Left ventricle myocardium superior (tissue), 1 donor: ENCODE measurements at places on chromosomes 7 and 10.
A peak's percentile ranks its signal among the peaks of the same experiment; 100 is the strongest.

- no peak for DNase-seq
Measured at GRCh38 chr10:108633046-108633445, 1290.3 kb downstream of the XPNPEP1 start.

DNA sequence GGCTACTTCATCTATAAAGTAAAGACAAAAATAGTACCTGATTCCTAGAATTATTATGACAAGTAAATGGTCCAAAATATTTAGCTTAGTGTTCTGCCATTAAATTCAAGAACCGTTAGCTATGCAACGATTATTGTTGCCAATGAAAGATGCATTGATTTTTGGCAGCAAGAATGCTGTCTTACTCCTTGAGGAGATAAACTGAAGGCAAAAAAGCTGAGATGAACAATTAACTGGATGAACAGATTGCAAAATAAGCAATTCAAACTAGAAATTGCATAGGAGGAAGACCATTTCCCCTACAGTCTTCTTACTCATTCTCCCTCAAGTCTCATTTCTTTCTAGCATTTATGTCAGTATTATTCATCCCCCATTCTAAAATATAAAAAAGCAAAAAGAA, 484.5 kb downstream of the PLXDC2 start:
- DNase-seq, result no peak

- DNase-seq, result no peak
Measured at GRCh38 chr10:45154502-45154901, 153.8 kb downstream of the ZNF22 start.

GRCh38 chr7:120677535-120677934, 180.4 kb downstream of the TSPAN12 start:
- no peak for DNase-seq

- DNase-seq, result no peak
Measured at GRCh38 chr10:102208311-102209035, 17.6 kb upstream of the ELOVL3 start.

DNA sequence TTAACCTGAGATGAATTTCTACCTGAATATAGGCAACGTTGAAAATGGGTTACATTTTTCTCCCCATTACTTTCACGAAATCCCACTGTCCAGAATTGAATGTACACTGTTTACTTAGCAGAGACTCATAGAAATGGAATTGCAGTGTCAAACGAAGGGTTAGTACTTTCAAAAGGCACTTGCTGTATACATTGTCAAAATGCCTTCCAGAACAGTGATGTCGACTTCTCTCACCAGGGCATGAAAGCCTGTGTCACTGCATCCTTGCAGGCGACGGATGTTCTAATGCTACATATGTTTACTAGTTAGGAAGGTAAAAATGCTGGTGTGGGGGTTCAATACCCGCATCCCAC, 41.2 kb downstream of the TACC2 start:
- DNase-seq, result no peak

GRCh38 chr7:71372991-71373390, 241.0 kb downstream of the GALNT17 start:
- DNase-seq, result no peak

DNA sequence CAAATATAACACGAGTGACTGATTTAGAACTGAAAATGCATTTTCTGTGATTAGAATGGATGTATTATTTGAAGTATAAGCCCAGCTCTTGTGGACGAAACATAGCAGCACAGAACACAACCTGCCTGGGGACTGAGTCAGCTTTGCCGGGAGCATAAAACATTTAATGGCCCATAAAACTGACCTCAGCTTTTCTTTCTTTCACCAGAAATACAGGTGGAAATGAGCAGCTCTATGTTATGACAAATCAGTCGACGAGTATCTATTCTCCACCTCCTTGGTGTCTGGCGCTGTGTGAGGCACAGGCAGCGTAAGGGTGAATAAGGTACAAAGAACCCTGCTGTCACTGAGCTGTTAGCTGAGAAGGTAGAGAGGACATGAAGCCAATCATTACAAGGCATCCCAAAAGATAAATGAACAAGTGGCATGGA, 471.6 kb upstream of the AKR1E2 start:
- DNase-seq, result no peak

- no peak for DNase-seq
Measured at GRCh38 chr7:54091322-54091721, 450.9 kb upstream of the VSTM2A start.

DNA sequence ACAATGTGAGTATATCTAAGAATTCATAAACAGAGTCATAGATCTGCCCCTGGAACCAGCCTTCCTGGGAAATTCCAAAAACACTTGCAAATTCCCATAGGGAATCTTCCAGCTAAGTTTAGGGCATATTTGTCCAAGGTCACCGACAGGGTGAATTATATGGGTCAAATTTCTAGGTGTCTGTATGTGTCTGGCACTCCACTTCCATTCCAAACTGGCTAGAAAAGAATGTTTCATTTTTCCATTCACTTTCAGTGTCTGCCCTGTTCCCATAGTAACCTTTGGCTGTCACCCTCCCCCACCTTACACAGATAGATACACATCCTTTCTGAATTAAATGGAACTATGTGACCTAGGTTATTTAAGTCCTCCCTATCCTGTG, 230.9 kb downstream of the CREB5 start:
- DNase-seq, result no peak

DNA sequence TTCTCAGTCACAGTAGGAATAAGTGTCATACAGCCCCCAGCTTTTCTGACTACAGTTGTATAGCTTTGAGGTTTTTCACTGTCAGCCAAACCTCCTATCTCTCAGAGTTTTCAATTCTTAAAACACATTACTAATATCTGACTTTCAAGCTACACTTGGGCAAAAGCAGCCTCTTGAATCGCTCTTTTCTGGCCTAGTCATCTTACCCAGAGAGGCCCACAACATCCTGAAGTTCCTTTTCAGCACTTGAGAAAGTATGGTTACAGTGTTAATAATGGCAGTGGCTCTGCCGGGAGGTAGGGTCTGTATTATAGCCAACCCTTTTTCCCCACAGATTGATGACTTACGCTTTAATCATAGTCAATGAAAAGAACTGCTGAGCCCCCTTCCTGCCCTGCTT, 181.0 kb downstream of the LRRC4 start:
- DNase-seq, result no peak

DNA sequence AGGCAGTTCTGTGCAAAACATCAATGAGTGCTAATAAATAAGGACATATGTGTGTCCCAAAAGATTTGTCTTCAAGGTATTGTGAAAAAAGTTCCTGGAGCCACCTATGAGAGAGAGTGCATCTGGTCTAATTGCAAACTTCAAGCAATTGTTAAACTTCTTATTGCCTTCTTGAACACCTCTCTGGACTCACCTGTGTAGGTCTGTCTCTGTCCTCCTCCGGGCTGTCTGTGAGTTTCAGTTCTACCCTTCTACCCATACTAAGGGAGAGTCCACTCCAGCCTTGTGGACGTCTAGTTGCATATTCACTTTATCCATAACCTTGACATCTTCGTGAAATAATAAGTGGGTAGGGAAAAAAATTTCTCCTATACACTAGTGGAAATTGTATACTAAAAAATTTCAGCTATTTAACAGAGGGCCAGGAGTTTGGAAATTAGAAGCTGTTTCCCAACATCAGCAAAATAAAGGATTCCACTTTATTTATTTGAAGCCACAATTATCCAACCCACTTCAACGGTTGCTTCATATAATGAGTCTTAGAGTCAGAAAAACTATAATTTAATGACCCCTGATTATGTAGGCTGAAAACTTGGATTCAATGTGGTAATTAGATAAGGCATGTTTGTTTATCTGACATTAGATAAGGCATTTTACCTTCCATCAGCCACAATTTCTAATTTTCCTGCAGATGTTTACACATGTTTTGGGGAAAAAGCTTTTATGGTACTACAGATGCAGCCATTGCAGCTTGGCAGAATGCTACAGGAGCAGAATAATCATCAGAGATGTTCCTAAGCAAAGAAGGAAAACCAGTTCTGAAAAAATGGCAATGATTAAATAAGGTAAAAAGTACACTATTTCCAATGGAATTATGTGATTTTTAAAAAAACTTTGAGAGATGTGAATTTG, 150.8 kb upstream of the FAM3C start:
- DNase-seq, result no peak

DNA sequence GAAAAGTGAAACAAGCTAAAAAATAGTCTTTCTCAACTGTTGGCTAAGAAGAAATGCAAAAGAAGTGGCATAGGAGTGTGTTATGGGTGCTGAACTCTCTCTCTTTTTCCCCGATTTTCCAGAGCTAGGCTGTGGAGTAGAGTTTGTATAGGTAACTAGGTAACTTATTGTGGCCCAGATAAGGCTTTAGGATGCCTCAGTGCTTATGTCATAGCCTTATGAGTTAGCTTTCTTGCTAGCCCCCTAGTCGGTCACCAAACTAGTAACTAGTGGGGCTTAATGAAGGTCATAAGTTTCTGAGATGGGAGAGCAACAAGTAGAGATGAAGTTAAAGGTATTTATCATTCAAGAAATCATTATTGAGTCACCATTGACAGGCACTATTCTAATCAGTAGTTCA, 32.4 kb downstream of the BPGM start:
- DNase-seq, result no peak

GRCh38 chr7:140242057-140243031, 65.6 kb upstream of the KDM7A start:
- DNase-seq, result peak; percentile 37

- no peak for DNase-seq
Measured at GRCh38 chr7:24402655-24403054, 118.7 kb downstream of the NPY start.

- no peak for DNase-seq
Measured at GRCh38 chr7:21624320-21624719, 81.5 kb downstream of the DNAH11 start.

GRCh38 chr7:51019191-51019844, 236.6 kb upstream of the GRB10 start:
- DNase-seq, result no peak

DNA sequence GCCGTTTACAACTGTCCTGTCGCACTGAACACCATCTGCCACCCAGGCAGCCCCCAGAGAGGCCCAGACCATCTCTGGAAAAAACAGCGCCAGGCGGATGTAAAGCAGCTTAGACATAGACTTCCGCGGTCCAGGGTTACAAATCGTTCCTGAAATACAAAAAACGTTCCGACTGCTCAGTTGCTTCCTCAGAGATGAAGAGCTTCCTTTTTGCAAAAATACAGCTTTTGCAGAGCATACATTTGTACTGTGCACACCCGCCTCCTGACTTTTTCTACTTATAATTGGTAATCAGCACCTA, 11.4 kb downstream of the DAGLB start:
- DNase-seq, result no peak

DNA sequence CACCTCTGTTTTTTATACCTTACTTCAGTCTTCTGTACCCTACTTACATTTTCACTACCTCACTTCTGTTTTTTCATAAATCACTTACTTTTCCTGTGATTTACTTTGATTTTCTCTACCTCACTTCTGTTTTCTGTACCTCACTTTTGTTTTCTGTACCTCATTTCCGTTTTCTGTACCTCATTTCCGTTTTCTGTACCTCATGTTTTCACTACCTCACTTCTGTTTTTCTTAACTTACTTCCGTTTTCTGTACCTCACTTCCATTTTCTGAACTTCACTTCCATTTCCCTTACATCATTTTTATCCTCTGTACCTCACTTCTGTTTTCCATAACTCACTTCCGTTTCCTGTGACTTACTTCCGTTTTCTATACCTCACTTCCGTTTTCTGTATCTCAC, 492.0 kb upstream of the AKR1E2 start:
- DNase-seq, result no peak

DNA sequence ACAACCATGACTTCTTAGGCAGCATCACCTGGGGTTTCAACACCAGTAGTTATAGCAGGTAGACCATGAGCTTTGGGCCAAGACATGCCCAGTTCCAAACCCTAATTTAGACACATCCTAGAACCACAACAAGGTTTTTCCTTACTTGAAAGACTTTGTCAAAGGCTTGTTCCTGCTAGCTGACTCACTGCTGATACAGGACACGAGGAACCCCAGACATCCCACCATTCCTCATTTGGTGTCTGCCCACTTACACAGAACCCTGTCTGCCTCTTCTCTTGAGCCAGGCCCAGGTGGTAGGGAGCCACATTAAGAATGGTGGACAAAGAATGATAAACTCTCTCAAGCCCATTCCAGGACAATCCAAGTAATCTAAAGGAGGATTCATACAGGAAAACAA, 109.0 kb downstream of the CCDC71L start:
- no peak for DNase-seq

DNA sequence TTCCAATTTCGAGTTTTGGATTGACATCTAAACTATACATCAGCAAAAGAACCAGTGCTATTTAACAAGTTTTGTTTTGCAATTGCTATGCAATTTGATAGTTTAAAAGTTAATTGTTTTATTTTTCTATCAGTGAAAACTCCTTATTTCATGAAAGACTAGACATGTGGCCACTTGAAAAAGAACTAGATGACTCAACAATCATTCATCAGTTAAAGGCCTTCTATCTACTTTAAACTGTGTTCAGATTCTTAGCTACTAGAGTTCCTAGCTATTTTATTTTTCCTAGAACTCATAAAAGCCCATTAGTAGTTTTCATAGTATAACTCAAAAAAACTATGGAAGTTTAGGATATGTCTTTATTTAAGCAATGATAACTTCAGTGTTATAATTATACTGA, 104.6 kb upstream of the LSM8 start:
- DNase-seq, result no peak

- DNase-seq, result no peak
Measured at GRCh38 chr10:5556576-5556975, 31.8 kb downstream of the CALML3 start.

GRCh38 chr7:103981003-103981423, 8.4 kb downstream of the RELN start:
- no peak for DNase-seq

DNA sequence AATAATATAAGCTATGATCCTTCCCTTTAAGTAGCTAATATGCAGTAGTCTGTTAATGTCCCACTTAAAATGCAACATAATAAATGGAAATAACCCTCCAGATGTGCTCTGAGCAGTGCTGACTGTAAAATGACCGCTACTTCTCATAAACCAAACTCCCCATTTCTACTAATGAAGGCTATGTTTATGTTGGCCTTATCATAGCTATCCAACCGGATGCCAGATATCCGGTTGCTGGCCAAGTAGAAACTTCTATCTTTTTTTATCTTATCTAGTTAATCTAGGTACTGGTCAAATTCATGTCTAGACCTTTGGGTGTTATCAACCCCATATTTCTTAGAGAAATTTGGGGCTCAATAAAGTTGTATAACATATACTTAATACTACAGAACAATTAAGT, 56.6 kb downstream of the CHRM2 start:
- no peak for DNase-seq

GRCh38 chr10:78744491-78745090, 324.2 kb upstream of the ZMIZ1 start:
- peak; percentile 55 for DNase-seq

DNA sequence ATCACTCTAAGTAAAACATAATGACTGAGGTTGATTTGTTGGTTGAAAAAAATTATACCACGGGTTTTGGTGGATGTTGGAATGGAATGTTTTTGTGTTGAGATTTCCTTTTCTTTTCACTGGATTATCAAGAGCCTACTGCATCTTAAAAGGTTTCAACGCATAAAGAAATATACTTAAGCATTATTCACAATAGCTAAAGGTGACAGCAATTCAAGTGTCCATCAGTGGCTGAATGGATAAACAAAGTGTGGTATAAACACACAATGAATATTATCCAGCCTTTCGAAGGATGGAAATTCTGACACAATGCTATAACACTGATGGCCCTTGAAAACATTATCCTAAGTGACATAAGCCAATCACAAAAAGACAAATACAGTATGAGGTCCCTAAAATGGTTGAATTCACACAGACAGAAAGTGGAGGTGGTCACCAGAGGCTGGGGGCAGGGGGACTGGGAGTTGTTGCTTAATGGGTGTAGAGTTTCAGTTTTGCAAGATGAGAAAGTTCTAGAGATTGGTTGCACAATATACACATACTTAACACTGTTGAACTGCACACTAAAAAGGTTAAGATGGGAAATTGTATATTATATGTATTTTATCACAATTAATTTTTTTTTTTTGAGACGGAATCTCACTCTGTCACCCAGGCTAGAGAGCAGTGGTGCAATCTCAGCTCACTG, 122.3 kb downstream of the NRP1 start:
- no peak for DNase-seq
